Hepatic stellate cell (primary cell): ENCODE measurements at places on chromosomes 12 and 14.

DNA sequence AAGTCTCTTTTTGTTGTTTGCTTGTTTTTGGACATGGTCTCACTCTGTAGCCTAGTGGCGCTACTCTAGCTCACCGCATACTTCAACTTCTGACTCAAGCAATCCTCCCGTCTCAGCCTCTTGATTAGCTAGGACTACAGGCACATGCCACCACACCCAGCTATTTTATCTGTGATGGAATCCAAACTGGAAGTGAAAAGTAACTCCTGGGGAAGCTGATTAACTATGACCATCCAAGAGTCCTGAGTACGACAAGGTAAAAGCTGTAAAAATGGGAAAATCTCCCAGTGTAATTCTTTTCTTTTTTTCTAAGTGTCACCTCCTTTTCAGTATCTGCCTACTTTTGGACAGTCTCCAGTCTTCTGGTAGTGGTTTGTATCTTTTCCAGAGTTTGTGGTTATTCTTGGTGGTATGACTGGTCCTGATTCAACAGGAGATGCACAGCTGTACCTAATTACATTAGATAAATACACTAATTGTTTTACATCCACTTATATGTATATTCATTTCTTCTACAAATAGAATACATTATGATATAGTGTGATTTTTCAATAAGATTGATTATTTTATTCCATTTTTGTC, 97.8 kb downstream of the SLC6A15 start:
- DNase-seq = no peak

GRCh38 chr12:130419116-130419515, 81.4 kb downstream of the PIWIL1 start:
- no peak for DNase-seq

DNA sequence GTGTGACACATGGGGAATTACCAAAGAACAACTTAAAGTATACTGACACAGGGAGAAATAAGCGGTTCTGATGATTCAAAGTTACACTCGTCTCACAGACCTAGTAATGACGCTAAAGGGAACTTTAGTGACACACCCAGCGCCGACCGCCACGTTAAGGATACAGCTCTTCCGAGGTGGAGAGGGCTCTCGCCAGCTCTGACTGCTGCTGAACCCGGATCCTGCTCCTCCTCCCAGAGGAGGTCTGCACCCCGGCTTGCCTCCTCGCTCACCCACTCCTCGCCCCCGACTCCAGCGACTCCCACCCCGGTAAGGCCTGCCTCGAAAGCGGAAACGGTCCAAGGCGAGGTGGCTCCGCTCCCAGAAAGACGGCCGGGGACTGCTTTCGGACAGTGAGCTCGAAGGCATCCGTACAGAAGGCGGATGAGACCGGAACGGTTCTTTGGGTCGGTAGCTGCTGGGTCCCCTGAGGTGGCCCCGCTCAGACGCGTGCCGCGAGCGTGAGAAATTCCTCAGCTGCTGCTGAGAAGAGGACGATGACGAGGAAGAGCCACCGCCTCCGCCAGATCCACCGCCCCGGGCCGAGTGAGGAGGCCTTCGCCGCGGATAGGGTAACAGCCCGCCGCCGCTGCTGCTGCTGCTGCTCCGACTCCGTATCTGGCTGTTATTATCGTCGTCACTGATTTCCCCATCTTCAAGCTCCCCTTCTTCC, 643 bp downstream of the ZFC3H1 start:
- DNase-seq = peak; percentile 40

- DNase-seq = no peak
Measured at GRCh38 chr12:44697511-44697910, 178.6 kb downstream of the NELL2 start.

GRCh38 chr14:75141062-75141461, 14.2 kb upstream of the NEK9 start:
- DNase-seq = no peak

DNA sequence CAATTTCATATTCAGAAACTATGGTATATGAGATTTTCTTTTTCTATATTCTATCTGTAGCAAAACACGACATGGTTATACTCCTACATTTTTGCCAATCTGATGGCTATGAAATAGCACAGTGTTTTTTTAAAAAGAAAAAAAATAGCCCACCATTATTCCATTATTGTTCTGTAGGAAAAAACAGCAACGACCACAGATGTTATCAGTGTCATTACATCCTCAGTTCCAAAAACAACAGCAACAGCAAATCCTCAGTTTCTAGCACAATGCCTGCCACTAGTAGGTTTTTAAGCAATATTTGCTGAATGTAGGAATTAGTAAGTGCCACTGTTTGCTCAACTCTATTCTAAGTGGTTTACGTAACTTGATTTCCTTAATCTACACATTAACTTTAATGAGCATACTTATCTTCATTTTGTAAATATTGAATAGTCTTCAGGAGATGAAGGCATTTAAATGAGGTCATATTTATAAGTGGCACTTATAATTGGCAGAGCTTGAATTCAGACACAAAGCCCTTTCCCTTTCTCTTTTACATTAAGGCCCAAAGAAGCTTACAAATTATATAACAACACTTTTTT, 8.3 kb downstream of the RNASE6 start:
- DNase-seq = no peak

DNA sequence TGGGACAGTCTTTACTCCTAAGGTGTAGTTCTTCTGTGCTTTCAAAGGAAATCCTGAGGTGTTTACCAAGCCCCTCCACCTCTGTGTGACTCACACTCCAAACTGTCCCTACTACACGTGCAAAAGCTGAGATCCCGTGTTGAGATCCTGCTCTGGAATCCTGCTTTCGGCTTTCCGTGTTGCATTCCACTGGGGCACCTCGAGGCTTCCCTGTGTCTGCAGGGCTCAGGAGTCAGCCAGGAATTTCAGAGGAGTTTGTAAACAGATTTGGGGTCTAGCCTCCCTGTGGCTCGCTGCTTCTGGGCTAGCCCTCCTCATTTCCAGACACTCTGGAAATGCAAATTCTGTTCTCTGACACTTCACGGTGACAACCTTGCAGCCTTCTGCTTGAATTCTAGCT, 48.4 kb downstream of the CACNA2D4 start:
- DNase-seq = no peak

DNA sequence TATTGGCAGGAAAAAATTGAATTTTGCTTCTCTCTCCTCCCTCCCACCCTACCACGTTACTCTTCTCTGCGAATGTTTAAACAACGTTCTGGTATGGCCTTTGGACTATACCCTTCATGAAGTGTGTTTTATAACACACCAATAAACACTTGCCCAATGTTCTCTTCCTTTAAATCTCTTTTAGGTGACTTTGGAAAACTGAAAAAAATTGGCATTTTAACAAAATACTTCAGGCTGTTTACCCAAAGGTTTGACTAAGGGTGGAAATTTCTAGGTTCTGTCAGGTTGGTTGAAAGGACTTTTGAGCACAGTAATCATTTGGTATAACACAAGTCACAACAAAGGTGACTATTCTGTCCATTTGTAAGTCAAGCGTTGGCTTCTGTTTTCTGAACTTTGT, 446.8 kb downstream of the AEBP2 start:
- DNase-seq = no peak

GRCh38 chr12:47079981-47080724, 394 bp upstream of the AMIGO2 start:
- DNase-seq = peak; percentile 51

- DNase-seq = peak; percentile 29
Measured at GRCh38 chr12:42756841-42757623, 167.5 kb upstream of the PRICKLE1 start.

GRCh38 chr12:85423947-85424346, 143.9 kb downstream of the ALX1 start:
- no peak for DNase-seq

- DNase-seq = no peak
Measured at GRCh38 chr14:38873941-38874612, 229.0 kb downstream of the SEC23A start.

GRCh38 chr12:54572881-54573280, 15.6 kb downstream of the PPP1R1A start:
- DNase-seq = no peak

DNA sequence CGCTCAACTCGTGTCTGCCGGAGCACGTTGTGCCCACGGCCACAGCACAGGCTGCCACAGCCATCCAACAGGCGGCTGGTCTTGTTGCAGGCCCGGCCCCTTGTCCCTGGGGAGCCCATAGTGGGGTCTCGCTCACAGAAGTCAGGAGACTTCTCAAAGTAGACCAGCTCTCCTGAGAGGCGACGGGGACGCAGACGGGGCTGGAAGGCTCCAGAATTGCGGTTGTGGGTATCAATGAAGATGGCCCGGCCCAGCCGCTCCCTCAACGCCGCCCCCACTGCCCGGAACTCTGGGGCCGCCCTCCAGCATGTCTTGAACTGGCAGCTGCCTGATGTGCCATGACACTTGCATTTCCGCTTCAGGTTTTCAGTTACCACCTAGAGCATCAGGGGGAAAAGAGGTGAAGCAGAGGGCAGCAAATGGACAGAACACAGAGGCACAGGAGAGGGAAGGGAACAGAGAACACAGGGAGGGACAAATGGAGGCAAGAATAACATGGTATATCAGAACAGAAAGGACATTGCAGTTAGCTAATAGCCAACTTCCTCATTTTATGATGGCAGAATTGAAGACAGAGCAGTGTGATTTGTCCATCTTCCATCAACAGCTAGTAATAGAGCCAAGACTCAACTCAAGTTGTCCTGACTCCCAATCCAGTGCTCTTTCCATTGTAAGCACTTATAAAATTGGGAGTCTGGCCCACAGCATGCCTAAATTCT, 5.2 kb downstream of the WNT10B start:
- no peak for DNase-seq

GRCh38 chr12:7047306-7047705, 13.2 kb upstream of the C1S start:
- no peak for DNase-seq

GRCh38 chr12:84857525-84858208, 54.9 kb downstream of the SLC6A15 start:
- DNase-seq = no peak

DNA sequence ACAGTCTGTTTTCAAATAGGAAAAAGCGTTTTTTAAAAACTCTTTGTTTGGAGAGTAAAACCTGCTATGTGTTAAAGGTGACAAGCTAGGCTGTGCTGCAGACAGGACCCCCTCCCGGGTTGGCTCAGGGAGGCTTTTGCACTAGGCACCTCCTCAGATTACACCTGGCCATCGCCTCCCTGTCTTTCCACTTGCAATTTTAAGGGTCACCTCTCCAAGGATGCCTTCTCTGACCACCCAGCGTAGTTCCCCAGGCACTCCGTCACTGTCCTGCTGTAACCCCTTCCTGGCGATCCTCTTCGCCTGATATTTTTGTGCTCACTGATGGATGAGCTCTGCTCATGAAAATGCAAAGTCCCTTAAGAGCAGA, 80.7 kb downstream of the NTF3 start:
- no peak for DNase-seq

DNA sequence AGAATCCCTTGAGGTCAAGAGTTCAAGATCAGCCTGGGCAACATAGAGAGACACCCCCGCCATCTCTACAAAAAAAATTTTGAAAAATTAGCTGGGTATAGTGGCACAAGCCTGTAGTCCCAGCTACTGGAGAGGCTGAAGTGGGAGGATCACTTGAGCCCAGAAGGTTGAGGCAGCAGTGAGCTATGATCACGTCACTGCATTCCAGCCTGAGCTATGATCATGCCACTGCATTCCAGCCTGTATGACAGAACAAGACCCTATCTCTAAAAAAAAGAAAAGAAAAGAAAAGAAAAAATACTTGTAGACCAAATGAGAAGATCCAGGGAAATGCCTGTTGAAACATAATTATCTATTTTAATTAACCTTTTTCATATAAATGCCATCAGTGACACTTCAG, 93.8 kb upstream of the MDM1 start:
- DNase-seq = no peak

- peak; percentile 37 for DNase-seq
Measured at GRCh38 chr12:13124656-13125505, 21.4 kb upstream of the GSG1 start.

DNA sequence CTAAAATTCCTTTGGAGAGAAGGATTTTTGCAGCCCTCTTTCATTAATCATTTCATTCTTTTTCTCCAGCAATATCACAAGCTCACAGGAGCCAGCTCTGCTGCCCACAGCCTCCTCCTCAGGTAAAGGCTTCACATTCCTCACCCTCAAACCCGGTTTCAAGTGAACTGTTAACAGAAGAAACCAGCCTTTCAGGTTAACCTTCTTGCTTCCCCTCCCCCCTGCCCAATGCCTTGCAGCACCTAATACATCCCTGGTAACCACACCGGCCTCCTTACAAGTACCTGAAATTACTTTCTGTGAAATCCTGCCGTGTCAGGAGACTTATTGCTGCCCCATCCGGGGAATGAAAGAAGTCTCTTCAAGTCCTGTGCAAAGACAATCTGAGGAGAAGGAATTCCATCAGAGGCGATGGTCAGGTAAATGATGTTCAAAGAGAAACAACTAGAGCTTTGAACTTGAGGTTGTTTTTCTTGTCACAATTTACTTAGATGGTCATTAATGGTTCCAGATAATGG, 111.2 kb downstream of the MYRFL start:
- no peak for DNase-seq

GRCh38 chr12:85325442-85325841, 45.4 kb downstream of the ALX1 start:
- no peak for DNase-seq

DNA sequence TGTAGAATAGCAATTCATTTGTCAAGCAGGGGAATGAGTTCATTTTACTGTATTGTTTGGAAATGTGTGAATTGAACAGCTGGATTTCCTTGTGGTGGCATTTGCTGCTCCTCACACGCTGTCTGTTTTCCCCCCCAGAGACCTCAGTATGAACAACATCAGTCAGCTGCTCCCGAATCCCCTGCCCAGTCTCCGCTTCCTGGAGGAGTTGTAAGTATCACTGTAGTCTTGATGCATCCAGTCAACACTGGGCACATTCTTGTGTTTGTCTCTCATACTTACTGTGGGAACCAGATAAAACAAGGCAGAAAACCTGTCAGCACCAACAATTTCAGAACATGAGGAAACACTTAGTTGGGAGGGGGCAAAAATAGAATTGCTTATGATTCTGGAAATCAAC, 64.9 kb downstream of the LGR5 start:
- DNase-seq = no peak

GRCh38 chr14:99819514-99819913, 26.3 kb downstream of the EML1 start:
- DNase-seq = no peak

DNA sequence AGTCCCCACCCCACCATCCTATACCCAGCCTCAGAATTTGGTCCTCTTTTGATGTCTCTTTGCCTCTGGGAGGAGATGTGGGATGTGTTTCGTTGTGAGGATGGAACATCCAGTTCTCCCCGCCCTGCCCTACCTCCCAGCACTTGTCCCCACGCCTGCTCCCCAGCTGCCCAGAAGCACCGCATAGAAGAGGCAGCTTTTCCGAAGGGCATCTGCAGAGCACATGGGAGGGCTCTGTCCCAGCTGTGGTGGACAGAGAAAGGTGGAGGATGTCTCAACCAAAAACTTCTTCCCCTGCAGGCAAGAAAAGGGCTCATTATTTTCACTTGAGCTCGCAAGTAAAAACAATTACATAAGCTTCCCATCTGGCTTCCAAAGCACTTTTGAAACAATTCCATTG, 302.6 kb downstream of the PCNX1 start:
- DNase-seq = no peak

DNA sequence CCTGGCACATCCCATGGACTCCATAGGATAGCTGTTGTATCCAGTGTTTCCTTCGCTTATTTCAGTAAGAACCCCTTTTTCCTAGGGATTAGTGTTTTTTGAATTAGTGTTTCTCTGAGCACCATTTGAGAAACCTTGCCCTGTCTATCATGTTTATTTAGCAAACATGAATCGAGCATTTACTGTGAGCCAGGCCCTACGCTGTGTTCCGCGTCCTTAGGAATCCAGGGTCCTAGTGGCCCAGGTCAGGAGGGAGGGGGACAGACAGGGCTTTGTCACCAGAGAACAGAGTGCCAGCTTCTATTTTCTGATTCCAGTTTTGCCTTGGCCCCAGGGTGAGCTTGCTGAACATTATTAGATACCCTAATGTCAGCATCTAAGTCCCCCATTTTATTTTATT, 2.5 kb downstream of the TEAD4 start:
- no peak for DNase-seq
